ENCODE measurements at places on chromosomes 7 and 10.

DNA sequence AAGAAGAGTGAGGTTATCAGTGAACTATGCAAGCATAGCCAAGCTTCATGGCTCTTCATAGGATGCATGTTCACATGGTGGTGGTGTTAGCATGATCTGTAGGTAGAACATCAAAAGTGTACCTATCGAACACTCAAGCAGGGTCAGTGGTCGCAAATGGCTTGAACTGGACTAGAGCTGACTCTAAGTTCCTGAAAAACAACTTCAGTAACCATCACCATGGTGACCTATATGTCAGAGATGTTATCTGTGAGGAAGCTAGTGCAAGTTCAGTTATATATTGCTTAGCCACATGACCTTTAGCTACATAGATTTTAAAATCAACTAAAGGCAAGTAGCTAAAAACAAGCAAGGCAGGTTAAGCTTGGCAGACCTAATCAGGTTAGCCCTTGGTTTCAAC lies 163.1 kb upstream of the AGR3 start:
- no peak for DNase-seq

DNA sequence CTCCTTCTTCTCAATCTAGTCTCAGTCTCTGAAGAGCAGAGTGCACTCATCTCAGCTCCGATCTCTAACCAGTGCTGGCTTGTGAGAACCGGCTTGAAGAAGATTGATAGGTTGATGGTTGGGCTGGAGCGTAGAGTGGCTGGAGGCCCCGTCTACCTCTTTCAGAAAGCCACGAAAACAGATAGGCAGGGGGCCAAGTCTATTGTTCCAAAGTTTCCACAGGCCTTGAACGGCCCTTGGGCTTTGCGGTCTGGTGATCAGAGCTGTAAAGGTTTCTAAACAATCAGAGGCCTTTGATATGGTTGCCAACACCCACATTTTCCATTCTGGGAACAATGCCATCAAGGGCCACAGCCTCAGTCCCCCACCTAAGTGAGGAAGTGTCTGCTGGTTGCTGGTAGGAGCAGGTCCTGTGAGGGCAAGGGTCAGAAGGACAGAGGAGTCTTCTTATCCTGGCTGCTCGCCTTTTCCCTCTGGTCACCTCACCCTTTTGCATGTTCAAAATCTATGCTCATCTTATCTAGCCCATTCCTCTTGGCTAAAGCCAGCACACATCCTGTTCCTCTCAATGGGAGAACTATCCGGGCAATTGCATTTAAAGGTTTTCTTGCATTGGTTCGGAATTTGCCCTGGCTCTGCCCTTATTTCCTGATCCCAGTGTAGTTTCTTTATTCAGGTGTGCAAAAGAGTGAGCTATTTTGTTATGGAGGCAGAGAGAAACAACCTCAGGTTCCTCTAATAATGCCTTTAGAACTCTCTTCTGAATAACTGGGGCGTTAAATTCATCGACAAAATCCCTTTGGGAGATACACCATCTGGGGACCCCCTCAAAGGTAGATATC lies 70.3 kb upstream of the KMT2E start:
- no peak for DNase-seq

DNA sequence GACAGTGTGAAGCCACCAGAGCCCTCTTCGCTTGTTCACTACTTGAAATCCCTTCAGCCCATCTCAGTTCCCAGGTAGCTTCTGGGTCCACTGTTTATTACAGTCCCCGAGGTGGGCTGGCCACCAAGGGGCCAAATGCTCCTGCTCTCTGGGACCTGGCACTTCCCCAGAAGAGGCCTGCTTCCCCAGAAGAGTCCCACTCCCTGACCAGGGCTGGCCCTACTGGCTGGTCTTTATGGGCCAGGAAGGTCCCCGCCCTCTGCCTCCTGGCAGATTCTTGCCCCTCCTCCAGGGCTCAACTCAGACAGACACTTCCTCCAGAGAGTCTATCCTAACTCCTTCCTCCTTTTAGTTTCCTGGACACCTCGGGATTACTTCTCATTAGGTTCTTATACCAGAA lies 70.7 kb upstream of the LRRC18 start:
- DNase-seq = no peak

- DNase-seq = no peak
Observed at GRCh38 chr10:131963350-131963749, 18.4 kb downstream of the BNIP3 start.

DNA sequence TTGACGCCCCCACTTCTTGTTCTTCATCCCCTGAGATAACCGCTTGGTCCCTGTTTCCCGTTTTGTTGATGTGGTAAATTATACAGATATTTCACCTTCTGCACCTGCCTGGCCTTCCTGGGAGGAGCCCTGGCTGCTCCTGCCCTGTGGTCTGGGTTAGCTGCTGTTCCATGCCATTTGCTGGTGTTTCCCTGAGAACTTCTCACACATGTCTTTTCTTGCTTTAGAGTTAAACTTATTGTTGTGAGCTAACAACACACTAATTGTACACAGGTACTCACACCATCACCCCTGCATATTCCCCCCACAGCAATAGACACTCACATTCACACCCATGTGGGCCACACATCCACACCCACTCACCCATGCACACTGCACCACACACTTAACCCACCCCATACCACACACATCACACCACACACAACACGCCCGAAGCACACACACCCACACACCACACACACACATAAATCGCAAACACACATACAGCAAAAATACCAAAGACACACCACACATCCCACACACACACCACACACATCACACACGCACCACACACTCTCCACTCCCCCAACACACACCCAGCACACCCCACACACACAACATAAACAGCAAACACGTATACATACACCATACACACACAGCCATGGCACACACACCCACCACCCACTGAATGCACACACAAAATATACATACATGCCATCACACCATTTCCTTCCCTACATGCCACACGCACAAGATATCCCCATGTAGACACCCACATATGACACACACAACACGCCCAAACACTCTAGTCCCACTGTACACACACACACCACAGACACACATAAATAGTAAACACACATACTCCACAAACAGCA lies 19.4 kb upstream of the ANTXRL start:
- no peak for DNase-seq

DNA sequence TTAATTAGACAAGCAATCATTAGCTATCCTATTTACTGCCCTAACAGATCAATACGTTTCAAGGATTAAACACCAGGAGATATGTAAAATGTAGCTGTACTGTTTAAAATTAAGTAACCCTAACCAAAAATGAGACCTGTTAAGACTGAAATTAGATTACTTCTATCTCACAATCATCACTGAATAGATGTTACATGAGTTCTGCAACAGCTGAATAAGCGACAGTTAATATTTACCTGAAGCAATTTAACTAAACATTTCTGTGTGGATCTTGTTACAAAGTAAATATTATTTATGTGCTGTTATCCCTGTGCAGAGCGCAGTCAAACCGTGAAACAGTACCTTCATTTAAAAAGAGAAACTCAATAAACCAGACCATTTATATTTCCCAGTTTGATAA lies 122.5 kb downstream of the RELN start:
- DNase-seq = no peak

GRCh38 chr7:94251-94801 lies 98.0 kb upstream of the FAM20C start:
- DNase-seq = no peak
